Iris pigment epithelial cell (primary cell): ENCODE measurements at places on chromosomes 5 and 9.

GRCh38 chr5:72290356-72291133 is 29.5 kb downstream of the MRPS27 start:
- DNase-seq = peak; percentile 81

GRCh38 chr9:8821910-8822666 is 1022.5 kb upstream of the DMAC1 start:
- DNase-seq = no peak

DNA sequence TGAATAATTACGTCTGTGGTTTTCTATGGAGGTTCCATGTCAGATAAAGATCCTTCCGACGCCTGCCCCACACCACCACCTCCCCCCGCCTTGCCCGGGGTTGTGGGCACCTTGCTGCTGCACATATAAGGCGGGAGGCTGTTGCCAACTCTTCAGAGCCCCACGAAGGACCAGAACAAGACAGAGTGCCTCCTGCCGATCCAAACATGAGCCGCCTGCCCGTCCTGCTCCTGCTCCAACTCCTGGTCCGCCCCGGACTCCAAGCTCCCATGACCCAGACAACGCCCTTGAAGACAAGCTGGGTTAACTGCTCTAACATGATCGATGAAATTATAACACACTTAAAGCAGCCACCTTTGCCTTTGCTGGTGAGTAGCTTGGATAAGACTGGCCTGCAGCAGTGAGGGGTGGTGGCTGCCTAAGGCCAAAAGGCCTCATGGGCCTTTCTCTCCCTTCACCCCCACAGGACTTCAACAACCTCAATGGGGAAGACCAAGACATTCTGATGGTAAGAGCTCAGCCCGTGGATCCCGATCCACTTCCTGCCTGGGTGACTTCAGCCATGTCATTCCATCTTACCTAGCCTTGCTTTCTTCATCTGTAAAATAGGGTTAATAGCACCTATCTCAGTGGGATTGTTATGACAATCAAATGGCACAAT is at the start of gene IL3:
Gene IL3, plus strand, starts transcription at position 155 of the 661 bp plus-strand sequence. Its CDS starts 52 bp downstream, at position 207.
- no peak for DNase-seq

GRCh38 chr5:122835681-122836080 is 9.7 kb upstream of the SNX24 start:
- no peak for DNase-seq

DNA sequence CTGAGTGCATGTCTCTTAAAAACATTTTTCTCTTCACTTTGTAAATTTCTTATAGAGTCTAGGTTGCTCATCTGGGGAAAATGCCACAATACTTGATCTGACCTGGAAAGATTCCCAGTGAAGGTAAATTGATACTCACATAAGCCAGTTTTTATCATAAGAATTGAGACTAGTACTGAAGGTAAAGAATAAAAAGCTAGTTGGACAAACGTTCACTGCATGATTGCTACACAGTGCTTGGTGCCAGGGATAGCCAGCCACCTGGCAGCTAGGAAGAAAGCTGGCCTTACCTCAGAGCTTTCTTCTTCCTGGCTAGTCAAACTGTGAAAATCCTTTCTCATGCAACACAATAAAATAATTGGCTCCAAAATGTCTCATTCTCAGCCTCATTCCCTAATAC is 77.1 kb downstream of the MUSK start:
- peak; percentile 59 for DNase-seq

- DNase-seq = peak; percentile 26
Measured at GRCh38 chr5:38752622-38753021, 93.2 kb upstream of the OSMR start.

DNA sequence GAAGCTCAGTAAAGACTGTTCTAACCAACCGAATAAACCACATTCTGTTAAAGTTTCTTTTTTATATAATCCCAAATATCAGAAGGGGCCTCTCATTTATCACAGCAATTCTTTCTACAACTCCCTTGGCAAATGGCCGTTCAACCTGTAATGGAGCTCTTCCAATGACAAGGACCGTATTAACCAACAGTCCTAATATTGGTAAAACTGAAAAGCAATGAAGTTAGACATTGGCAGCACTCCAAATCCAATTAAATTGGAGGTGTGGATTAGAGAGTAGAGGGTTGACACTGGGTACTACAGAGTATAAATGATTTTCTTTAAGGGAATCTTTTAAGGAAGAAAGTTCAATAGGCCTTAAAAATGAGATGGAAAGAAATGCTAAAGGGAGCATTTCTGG is 842 bp downstream of the TMED7 start:
- DNase-seq = no peak
